Vagina (tissue), 2 donors: ENCODE measurements at places on chromosomes 5 and 9.

GRCh38 chr9:129726322-129727160 is 26.3 kb downstream of the PTGES start:
- DNase-seq: no peak

DNA sequence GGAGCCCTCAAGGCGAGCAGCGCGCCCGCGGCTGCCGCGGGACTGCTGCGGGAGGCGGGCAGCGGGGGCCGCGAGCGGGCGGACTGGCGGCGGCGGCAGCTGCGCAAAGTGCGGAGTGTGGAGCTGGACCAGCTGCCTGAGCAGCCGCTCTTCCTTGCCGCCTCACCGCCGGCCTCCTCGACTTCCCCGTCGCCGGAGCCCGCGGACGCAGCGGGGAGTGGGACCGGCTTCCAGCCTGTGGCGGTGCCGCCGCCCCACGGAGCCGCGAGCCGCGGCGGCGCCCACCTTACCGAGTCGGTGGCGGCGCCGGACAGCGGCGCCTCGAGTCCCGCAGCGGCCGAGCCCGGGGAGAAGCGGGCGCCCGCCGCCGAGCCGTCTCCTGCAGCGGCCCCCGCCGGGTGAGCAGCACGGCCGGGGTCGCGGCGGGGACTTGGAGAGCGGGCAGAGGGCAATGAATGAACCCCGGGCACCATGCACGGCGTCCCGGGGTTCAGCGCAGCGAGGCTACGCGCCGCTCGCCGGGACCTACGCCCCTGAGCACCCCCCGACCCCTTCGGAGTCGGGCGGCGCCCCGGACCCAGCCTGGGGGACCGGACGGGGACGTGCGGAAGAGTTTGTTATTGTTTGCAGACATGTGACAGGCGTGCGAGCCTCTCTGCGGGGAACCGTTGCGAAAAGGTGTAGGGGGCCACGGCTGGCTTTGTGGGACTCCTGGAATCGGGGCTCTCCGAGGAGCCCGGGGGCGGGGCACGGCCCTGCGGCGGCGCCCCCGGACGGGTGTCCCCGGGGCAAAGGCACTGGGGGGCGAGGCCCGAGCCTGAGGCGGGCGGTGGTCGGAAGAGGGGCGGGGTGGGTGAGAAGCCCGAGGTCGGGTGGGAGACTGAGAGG is 553 bp downstream of the MAP3K1 start:
- DNase-seq: no peak

GRCh38 chr9:121288673-121289025 is 20.7 kb downstream of the GSN start:
- no peak for DNase-seq

DNA sequence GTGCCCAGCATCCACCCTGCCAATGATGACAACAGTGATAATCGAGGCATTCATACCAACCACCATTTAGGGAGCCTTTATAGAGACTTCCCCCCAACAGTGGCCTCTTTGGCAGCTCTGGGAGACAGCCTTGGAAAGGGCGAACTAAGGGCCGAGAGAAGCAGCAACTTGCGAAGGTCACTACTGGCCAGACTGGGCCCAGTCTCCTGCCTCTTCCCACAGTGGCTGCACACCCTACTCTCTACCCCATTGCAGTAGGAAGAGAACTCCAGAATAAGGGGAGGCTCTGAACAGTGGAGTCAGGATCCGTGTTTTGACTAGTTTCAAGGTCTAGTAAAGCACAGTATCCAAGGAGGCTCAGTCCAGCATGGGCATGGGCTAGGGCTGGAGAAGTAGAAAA is 5.3 kb downstream of the LHX6 start:
- DNase-seq: no peak

- DNase-seq: no peak
These were observed 2.2 kb upstream of the GLRX start for GRCh38 chr5:95824747-95825146.

DNA sequence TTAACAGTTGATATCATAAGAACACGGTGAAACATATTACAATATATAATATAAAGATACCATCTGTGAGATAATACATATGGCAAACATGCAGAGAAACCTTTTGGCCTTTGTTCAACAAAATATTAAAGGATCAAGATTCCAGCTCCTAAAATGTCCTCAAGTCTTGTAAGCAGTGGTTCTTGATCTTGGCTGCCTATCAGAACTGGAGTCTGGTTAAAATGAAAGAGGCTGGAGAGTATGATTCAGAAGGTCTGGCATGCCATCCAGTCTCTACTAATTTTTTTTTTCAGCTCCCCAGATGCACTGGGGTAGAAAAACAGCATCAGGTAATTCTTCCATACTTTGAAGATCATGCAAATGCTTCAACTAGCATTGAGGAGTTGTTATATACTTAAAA is 83.2 kb downstream of the TNC start:
- no peak for DNase-seq

DNA sequence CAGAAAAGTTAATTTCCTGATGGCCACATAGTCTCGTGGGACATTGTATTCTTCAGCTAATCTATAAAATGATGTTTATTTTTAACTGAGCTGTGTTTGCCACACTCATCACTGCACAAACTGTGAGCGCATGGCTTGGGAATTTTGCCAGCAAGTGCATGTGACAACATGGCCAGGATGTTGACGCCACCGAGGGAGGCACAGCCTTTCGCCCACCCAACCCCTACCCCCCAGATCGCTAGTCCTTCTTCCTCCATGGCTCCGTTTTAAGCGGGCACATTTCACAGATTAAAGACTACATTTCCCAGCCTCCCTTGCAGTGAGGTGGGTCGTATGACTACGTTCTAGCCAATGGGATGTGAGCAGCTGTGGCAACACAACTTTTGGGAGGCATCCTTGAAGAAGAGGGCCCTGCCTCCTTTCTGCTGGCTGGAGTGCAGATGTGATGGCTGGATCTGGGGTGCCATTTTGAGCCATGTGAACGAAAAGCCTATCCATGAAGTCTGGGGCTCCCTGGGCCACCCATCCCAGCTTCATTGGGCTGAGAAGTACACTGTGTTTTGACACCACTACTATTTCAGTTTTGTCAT is 7.9 kb downstream of the NRARP start:
- no peak for DNase-seq

GRCh38 chr9:68836788-68837187 is 131.7 kb downstream of the PIP5K1B start:
- no peak for DNase-seq

- no peak for DNase-seq
These were observed 68.8 kb upstream of the PPP2R2B start for GRCh38 chr5:146947181-146947941.

GRCh38 chr9:89863837-89864236 is 259.0 kb downstream of the GADD45G start:
- DNase-seq: no peak

DNA sequence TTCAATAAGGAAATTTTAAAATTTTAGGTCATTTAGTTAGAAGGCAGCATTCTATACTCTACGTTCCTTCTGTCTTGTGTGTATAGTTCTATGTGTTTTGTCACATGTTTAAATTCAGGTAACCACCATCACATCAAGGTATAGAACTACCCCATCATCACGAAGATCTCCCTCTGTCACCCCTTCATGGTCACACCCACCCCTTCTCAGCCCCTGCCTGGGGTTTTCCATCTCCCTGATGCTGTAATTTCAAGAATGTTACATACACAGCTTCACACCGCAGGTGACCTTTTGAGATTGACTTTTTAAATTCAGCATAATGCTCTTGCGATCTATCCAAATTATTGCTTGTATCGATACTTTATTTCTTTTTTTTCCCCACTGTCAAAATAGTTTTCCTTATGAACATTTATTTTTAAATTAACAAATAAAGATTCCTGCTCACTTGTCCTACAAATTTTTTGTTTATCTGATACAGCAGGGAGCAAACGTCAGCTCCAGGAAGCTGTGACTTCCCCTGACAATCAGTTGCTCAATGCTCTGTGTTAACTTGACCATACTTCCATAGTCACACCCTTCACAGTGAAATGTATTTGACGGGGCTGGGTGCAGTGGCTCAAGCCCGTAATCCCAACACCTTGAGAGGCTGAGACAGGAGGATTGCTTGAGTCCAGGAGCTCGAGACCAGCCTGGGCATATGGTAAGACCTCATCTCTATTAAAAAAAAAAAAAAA is 10.2 kb downstream of the BTNL8 start:
- no peak for DNase-seq

- no peak for DNase-seq
These were observed 490.7 kb upstream of the NUDT12 start for GRCh38 chr5:104053353-104053649.

DNA sequence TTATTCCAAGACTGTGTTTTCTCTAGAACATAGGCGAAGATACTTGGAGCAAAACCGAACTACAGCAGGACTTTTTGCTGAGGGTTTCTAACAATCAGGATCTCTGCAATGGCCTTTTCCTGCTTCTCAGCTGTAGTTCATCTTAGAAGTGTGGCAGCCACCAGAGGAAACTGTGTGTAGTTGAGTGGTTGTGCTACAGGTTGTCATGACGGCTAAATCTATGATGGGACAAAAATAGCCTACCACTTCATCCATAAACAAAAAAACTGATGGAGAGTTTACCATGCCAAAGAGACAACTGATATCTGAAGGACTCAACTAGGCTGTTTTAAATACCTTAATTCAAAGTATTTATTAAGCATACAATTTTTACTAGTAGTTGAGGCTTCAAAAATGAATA is 28.2 kb upstream of the DMAC1 start:
- DNase-seq: no peak

GRCh38 chr5:13567819-13568218 is 376.7 kb downstream of the DNAH5 start:
- no peak for DNase-seq

- DNase-seq: no peak
These were observed 95.0 kb upstream of the NR5A1 start for GRCh38 chr9:124602204-124602603.

- DNase-seq: no peak
These were observed 1899.5 kb downstream of the MAT2B start for GRCh38 chr5:165404917-165405316.

DNA sequence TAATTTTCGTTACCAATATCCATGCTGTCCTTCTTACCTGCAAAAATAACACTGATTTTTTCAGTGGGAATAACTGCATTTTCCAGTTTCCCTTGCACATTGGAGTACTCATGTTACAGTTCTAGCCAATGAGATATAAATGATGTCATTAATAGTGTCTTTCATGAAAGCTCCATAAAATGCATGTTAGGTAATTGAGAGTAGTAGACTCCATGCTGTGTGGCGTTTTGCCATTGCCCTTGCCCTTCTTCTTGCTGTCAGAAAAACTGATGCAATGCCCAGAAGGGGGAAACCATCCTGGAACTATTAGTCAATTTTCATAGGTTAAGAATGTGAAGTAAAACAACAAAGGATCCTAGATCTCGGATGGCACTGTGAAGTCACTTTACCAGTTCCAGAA is 1765.3 kb downstream of the EFNA5 start:
- DNase-seq: no peak

DNA sequence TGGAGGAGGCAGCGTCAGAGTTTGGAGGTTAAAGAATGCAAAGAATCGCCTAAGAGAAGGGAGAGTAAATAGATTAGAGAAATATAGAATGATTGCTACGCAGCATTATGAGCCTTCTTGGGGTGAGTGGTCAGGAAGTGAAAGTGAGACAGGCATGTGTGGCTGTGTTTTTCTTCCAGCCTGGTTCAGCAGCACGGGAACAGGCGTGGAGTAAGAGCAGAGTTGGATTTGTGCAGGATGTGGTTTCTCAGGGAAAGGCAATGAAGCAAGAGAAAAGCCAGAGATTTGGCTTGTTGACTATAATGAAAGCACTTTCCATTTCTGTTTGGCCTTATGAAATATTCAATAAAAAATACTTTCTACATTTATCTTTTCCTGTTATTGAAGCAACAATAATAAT is 34.3 kb upstream of the FRMD3 start:
- no peak for DNase-seq

GRCh38 chr5:31664566-31664965 is 25.6 kb downstream of the PDZD2 start:
- no peak for DNase-seq

DNA sequence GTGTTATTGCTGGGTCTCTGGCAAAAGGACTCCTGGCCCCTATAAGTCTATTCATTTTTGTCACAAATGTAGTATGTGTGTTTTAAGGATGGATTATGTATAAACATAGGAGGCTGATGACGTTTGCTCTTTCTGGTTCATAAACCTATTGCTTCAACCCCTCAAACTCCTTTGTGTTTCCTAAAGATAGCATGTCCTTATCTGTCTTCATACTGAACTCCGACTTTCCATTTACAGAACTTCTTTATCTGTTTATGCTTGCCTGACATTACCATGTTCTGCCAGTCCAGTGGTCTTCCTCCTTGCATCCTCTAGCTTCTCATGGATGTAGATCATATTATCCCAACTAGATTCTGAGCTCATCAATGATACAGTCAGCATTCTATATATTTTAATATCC is 46.1 kb downstream of the ARHGEF28 start:
- DNase-seq: no peak

DNA sequence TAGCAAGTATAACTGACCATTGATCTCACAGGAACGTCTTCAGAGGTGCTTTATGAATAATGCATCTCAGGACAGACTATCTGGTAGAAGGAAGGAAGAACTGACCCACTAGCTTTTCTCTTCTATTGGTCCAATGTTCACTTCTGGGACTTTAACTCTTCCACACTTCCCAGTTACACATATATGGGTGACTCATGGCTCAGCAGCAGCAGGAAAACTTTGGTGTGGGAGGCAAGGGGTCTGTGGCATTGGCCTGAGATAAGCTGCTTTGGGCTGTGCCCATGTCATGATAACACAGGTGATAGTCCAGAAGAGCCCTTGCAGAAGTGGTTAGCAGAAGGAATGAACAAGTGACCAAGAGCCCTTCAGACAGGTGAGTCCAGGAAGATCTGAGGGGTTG is 148.8 kb downstream of the RAB3C start:
- DNase-seq: no peak

GRCh38 chr5:124606543-124606942 is 139.9 kb downstream of the ZNF608 start:
- no peak for DNase-seq

- DNase-seq: no peak
These were observed 10.8 kb downstream of the FAM174A start for GRCh38 chr5:100546001-100546400.

- no peak for DNase-seq
These were observed 25.9 kb downstream of the BARX1 start for GRCh38 chr9:93929231-93929630.

DNA sequence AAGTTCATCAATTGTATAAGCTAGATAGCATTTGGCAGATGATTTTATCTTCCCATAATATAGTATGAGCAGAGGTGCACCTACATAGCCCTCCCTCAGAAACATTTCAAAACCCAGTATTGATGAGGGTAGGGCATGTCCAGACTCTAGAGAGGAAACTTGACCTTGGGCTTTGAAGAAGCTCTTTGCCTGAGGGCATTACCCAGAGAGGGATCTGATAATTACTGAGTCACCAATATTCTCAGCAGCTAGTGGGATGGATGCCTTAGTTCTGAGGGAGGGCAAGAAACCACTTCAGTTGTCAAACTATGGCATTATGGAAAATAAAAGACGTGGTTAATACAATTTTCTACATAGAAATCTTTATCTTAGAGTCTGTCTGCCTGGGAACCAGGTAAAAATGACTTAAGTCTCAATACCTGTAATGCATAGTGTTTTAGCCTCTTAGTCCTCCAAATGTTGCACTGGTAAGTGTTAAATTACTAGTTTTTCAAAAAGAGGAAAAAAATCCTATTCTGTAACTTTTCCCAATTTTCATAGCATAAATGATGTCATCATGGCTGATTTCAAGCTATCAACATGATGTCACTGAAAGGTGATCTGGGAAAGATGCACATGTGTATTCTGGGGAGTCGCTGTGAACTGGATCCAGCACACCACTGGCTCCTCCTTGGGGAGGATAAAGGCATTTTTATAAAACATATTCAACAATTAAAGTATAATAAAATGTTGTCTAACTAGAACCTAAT is 809.0 kb downstream of the KCTD16 start:
- no peak for DNase-seq
